Esophagus muscularis mucosa (tissue), 4 donors: ENCODE measurements at places on chromosomes 3 and 15.
A peak's percentile ranks its signal among the peaks of the same experiment; 100 is the strongest.

DNA sequence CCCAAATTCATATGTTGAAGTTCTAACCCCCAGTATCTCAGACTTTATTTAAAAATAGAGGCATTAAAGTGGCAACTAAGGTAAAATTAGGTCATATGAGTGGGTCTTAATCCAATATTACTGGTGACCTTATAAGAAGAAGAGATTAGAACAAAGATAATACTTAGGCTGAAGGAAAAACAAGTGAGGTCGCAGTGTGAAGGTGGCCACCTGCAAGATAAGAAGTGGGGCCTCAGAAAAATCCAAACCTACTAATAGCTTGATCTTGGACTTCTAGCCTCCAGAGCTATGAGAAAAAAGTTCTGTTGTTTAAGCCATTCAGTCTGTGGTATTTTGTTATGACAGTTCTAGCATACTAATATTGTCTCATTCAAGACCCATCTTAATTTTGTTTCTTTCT is 159.9 kb upstream of the PEX5L start:
- no peak for DNase-seq

DNA sequence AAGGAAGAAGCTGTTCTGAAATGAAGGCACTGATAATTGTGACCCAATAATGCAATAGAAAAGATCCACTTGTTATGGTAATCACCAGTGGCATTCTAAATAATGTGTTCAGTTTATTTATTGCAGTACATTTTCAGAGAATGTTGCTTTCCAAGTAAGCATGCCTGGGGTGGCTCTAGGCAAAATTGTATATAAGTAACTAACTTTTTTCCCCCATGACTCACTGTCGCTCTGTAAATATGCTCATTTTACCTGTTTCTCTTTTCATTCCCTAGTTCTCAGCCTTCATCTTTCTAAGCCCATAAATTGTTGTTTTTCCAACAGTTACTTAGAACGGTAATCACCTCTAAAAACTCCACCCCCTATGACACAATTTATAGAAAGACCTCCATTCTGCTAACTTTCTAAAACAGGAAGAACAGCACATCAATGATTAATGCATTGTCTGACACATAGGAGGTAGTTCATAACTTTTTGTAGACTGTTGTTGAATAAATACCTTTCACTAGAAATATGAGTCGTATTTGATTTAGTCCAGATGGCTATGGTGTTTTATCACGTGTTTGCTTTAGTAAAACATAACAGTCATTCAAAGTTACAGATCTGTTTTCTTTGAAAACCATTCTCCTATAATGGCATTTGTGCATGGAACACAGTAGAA is 143.1 kb downstream of the LSAMP start:
- no peak for DNase-seq

DNA sequence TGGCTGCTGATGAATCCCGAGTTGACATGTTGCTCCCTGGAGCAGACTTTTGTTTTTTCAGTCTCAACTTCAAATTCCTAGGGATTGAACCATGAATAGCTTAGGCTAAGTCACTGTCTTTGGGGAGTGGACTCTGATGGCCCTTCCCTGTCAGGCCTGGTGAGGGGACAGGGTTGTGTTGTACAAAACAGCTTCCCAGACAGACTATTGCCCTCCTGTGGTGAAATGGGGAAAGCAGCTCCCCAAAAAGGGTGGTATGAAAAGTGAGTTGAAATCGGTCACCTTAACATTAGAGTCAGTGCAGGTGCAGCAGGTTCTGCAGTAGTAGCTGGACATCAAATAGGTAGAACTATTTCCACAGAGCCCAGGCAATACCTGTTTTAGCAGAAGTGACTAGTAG is 775.6 kb downstream of the ROBO2 start:
- DNase-seq = no peak

DNA sequence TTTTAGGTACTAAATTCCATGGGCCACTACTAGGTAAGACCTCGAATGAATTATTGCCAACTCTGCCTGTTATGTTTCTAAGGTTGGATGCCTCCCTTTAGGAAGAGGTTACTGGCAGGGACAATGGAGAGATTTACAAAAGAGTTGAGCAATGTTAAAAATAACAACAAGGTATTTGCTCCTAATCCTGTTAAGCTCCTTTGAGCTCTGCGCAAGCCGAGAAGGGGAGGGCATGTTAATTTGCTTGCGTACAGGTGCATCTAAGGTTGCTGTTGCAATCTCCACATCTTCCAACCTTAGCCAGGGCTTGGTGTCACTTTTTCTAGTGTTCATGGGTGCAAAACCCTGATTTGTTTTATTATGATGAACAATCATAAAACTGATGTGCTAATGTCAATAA is 161.5 kb upstream of the TPM1 start:
- no peak for DNase-seq

DNA sequence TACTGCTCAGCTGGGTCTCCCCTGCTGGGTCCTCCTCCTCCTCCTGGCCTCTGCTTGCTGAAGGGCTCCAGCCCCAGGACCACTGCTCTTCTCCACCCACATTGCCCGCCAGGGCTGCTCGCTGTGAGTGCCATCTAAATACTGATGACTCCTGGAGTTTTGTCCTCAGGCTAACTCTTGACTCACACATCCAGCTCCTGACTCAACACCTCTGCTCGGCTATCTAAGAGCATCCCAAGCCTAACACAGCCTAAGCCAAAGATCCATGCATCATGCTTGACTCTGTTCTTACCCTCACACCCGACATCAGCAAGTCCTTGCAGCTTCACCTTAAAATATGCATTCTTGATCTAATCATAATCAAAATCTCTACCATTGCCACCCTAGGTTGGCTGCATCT is 260.2 kb downstream of the KLF13 start:
- DNase-seq = peak; percentile 77
